ENCODE measurements at places on chromosomes 7 and 10. TPM values are rescaled to one million over a fixed set of nuclear protein-coding genes. Genes with fewer than 3 reads are reported as not detected.

The FEZF1 gene
- not detected for total RNA-seq

DNA sequence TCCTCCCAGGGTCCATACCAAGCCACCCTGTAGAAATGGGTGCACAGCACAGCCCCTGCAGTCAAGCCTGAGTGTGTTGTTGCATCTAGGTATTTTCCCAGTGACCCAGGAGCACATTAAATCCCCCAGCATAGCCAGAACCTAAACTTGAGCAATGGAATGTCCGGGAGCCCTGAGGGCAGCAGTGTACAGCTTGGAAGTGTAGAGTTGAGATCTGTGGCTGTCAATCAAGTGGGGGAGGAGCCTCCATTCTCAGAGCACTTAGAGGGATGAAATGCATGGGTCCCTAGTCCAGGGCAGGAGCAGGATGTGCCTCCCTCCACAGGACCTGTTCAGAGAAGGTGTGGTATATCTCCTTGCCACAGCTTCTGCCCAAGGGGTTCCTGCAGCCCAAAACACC is 885.1 kb downstream of the CCSER2 start:
- DNase-seq = no peak

The LIPK gene
- total RNA-seq = not detected

GRCh38 chr7:68224041-68224741 is 1227.6 kb downstream of the TYW1 start:
- no peak for DNase-seq

- DNase-seq = no peak
Measured at GRCh38 chr7:126541406-126541805, 711.3 kb downstream of the GRM8 start.

DNA sequence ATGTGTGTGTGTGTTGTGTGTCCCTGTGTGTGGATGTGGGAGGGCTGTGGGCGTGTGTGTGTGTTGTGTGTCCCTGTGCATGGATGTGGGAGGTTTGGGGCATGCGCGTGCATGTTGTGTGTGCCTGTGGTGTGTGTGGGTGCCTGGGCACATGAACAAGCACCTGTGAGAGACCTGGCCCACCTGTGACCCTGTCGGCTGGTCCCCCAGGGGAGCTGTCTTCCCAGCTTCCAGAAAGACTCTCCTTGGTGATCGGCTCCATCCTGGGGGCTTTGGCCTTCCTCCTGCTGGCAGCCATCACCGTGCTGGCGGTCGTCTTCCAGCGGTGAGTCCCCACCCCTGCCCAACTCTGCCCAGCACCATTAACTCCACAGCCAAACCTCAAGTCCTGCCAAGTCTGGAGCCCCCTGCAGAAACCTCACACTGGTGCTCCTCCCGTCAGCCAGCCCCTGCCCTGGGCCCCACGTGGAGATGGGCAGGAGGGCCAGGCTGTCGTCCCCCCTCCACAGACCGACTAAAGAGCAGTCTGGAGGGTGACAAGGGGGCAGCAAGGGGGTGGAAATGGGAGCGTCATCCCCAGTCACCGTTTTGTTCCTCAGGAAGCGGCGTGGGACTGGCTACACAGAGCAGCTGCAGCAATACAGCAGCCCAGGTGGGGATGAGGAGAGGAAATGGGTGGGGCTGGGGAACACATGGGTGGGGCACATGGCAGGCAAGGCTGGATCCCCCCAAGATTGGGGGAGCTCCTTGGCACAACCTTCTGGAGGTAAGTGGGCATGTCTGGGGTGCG is 12.7 kb downstream of the EPHB6 start:
- DNase-seq = no peak

- no peak for DNase-seq
Measured at GRCh38 chr7:27763983-27764508, 24.1 kb downstream of the TAX1BP1 start.

DNA sequence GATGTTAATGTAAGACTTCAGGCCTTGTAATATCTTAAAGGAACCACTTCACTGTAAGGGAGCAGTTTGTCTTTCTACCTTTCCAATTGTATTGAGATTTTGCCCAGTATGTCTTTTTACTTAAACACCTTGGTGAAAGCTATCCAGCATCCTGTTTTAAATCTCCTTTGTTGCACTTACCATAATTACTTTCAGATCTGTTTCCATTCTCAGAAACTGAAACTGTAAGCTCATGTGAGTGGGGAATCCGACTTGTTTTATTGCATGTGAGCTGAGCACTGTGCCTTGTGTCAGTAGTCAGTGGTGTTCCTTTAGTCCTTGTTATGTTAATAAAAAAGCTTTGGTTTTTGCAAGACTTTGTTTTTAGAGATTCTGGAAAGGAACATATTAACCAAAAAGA is 42.2 kb downstream of the BMPR1A start:
- peak; percentile 46 for DNase-seq

DNA sequence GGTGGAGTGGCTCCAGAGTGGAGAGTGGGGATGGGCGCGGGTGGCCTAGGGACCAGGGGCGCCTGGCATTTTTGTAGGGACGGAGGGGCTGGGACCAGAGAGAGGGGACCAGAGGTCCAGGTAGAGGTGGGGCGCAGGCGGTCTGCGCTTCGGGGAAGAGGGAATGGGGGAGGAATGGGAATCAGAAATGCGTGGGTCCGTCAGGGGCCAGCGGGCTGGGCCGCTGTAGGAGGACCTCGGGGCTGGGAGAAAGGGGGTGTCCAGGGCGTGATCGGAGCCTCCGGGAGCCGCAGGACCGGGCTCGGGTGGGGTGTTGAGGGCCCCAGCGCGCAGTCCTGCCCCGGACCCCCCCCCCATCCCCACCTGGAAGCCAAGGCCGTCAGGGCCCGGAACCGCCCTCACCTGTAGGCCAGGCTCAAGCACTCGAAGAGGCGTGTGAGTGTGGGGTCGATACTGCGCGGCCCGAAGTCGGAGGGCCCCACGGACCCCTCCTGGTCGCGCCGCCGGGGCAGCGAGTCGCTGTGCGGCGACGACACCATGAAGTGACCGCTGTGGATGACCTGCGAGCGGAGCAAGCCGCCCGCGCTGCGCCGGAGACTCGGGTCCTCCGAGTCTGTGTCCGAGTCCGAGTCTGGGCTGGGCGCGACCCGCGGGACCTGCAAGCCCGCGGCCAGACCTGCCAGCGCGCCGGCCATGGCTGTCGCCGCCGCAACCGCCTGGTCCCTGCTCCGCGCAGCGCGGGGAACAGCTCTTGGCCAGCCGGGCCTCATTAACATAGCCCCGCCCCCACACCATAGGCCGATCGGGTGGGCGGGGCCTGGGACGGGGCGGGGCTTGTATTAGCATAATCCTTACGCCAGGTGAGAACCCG is at the start of gene MLXIPL:
Gene MLXIPL (minus strand): TSS at position 725 of the 871 bp plus-strand sequence. CDS start 30 bp downstream, at position 695.
- peak; percentile 87 for DNase-seq
